ENCODE measurements at places on chromosomes 5 and 9.

GRCh38 chr9:107905308-107906020, 415.9 kb upstream of the KLF4 start:
- DNase-seq = no peak

DNA sequence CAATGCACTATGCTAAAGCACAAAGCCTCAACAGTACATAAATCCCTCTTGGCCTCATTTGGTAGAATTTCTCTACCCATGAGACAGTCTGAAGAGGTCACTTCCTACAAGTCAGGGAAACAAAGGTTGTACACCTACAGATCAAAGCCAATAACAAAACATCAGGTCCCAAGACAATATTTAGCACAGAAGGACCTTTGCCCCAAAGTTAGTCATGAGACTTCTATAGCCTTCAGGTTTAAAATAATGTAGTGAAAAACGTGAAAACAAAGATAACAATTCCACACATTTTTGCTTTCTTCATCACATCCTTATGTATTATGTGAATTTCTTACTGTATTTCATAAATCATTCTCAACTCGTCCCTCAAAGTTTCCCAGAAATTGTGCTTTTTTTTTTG, 15.8 kb downstream of the AFF4 start:
- DNase-seq = no peak

DNA sequence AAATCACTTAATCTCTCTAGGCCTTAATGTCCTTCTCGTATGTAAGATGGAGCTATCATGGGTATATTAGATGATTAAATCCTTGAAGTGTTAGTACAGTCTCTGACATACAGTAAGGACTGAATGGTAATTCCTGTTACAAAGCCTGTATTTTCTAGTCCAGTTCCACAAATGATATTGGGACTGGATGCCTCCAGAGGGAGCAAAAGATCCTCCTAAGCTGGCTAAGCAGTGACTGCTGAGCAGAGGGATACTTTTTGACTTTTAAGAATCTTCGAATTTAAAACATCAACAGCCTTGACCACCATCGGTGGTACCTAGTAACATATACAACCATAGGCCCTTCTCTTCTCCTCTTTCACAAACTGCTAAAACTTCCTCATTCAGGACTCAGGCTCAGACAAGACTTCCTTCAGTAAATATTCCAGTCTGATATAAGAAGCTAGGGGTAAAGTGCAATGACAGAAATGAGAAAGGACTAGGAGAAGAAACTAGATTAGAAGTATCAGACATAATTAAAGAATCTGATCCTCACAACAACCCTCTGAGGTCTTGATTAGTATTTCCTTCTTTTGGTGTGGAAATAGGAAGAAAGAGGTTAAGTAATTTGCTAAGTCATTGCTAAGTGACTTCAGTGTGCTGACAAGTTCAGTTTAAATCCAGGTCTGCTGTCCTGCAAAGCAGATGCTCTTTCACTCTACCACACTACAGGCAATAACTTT, 13.9 kb downstream of the PTAR1 start:
- DNase-seq = no peak

DNA sequence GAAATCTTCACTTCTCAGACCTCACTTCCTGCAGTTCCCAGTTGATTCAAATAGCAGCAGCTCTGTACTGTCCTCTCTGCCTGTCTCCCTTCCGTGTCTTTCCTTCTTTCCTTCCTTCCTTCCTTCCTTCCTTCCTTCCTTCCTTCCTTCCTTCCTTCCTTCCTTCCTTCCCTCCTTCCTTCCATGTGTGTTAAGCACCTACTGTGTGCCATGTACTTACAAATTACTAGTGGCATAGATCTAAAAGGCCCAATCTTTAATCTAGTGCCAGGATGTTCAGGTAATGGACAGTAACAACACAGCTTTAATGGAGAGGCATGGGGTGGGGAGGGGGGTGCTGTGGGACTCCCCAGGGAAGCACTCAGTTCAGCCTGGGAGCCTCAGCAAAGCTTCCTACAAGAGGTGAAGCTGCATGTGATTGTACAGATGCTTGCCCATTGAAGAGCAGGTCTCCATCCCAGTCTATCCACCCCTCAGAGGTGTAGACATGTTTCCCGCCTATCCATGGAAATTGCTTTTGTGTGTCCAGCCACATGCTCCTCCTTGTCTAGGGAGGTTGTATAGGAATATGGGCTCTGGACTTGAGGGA, 106.0 kb downstream of the RGS3 start:
- no peak for DNase-seq

- no peak for DNase-seq
Measured at GRCh38 chr9:18676525-18676924, 202.6 kb downstream of the ADAMTSL1 start.

- DNase-seq = no peak
Measured at GRCh38 chr9:98538626-98539031, 170.1 kb downstream of the GABBR2 start.

- DNase-seq = no peak
Measured at GRCh38 chr5:113112435-113112834, 135.8 kb downstream of the DCP2 start.

DNA sequence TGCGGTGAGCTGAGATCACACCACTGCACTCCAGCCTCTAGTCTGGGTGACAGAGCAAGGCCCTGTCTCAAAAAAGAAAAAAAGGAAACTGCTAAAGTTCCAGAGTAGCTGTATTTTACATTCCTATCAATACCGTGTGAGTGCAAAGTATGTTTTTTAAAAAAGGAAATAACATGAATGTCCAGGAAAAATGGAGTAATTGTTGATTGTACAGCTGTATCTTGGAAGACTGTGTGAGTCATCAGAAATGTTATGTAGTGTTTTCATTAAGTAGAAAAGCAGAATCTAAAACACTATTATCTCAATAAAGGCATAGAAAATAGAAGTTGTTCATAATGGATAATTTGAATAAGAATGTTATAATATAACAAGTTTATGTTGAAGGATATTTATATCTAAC, 53.9 kb downstream of the ZCCHC7 start:
- no peak for DNase-seq

- no peak for DNase-seq
Measured at GRCh38 chr5:172548981-172549687, 91.9 kb upstream of the NEURL1B start.

GRCh38 chr5:67350185-67350584, 153.6 kb upstream of the CD180 start:
- no peak for DNase-seq

DNA sequence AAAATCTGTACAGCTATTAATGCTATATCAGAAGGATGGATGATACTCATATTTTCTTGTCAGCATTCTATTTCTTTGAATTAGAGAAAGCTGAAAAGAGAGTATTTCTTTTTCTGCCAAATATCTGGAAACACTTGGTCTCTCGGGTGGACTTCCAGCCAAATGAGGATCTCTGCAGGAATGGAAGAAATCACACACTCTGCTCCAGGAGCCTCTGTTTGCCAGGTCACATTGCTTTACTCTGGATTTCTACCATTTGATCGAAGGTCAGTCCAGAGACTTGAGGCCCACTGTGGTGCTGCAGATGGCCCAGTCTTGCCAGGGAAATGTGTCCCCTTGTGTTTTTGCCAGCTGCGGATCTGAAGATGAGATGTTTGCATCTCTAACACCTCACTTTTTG, 154.1 kb downstream of the PCSK1 start:
- no peak for DNase-seq

DNA sequence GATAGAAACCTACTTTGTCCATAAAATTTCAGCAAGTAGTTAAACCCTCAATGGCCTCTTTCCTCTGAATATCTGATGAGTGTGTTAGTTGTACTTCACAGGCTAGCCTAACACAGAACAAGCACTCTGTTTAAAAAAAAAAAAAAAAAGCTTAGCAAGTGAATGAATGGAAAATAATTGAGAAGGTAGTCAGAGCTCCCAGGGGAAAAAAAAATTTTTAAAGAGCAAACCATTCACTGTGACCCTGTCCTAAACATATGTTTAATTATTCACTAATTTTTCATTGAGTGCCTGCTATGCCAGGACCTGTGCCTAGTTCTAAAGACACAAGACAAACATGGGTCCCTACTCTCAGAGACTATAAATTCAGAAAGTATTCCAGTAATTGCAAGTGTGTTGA, 69.3 kb downstream of the SH3RF2 start:
- no peak for DNase-seq

DNA sequence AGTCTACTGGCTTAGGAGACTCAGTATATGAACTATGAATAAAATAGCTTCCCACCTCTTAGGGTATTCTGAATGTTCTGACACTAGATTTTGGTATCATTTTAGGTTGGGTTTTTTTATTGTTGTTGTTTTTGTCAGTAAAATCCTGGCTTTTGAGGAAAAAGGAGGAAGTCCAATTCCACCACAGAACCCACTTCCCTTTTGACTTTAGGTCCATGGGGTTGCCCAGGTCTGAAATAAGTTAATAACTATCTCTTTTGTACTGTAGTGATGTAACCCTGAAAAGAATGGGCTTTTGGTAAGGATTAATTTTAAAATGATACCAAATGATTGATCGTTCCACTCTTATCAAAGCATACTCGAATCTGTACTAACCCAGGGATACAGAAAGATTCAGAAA, 29.1 kb upstream of the IL12B start:
- no peak for DNase-seq

DNA sequence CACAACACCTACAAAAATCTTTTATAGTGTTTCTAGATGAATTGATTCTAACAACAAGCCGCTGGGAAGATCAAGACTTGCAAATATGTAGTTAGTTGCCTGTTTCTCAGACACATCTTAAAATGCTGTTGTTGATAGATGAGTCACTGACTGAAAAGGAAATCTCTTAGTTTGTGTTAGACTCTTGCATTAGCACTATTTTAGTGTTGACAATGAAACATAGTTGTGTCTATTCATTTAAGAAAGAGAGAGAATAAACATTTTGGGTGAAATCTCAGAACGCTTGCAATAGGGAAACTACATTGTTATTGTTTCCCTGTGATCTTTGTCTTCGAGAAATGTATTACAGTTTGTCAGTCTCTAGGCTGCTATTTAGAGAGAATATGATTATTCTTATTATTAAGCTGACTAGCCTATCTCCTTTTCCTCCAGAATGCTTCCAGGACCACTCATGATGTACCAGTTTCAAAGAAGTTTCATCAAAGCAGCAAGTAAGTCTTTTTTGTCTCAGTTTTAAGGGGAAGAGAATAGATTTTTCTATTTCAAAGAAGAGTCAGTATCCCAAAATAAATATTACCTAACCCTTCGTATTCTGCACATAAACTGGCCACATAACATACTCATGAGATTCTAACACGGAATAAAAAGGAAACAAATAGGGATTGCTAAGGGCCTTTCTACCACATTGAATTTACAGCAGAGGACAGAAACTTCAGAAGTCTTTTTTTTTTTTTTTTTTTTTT, 285.6 kb downstream of the ARHGAP26 start:
- no peak for DNase-seq

DNA sequence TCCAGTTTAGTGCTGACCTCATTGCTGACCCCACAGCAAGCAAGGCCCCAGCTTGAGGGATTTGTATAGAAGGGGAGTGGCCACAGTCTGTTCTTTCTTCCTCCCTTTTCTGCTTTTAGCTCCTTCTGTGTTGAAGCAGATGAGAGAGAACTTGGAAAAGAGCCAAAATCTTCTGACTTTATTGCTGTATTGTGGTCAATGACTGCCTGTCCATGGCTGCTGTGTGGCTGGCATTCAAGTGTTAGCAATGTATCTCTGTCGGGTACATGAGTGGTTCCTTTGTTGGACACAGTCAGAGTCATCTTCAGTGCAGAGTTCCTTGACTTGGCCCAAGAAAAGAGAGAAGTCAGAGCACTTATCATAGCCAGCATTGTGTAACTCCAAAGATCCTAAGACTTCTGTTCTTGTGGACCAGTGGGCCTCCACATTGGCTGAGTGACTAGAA, 154.1 kb downstream of the LRRC70 start:
- DNase-seq = no peak

DNA sequence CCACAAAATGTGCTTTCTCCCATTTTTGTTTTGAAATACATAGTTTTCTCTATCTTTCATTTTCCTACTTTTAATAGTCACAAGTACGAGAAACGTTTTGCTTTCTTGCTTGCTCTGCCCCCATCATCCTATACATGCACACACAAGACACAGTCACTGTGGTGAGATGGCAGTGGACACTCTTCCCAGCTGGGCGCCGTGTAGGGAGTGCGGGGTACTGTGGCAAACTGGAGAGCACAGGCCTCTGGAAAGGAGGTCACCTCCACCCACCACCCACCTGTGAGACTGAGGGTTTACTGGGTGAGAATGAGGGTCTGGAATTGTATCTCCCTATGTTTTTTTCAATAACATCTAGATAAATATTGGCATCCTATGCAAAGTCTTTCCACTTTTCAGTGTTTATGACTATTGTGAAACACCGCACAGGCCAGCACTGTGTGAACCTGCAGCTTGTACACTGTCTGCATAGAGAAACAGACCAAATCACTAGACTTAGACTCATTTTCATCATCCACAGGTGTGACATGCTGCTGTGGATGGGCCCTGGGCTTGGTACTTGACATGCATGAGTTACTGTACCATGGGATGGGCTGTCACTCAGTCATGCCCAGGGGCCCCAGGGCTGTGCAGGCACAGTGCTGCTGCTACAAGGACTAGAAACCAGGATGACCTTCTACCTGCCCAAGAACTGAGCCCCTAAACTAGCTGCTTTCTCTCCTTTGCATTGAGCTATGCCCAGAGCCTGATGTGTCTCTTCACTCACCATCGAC, 118.1 kb upstream of the LMX1B start:
- no peak for DNase-seq

DNA sequence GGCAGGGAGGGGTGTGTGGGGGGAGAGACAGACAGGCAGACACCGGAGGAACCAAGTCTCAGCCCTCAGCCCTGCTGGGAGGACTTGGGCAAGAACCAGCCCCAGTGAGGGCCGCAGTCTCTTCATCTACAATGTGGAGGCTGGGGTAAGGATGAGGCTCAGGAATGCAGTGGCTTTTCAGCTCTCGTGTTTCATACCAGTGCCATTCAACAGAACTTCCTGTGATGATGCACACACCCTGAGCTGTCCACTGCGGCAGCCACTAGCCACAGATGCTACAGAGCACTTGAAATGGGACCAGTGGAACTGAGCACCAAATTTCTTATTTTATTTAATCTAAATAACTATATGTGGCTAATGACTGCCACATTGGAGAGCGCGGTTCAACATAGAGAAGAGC, 10.7 kb downstream of the CAMK2A start:
- no peak for DNase-seq

- no peak for DNase-seq
Measured at GRCh38 chr5:39220280-39221030, 1.1 kb upstream of the FYB1 start.

GRCh38 chr5:78576376-78576775, 72.2 kb downstream of the LHFPL2 start:
- no peak for DNase-seq

GRCh38 chr5:65262096-65262495, 219.6 kb downstream of the ADAMTS6 start:
- DNase-seq = no peak

DNA sequence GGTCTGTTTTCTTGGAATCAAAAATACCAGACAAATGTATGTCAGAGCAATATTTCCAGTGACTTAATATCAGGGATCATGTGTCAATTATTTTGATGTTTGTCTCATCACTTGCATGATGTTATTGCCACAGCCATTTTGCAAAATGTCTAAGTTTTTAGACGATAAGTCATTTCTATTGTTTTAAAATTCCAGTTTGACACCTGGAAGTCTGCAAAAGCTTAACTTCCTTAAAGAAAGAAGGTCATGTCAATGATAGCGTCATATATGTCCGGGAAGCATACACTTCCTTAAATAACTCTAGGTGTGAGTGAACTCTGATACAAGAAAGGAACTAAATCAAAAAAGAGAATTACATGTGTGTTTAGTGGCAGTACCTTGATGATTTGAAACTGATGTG, 259.5 kb downstream of the EDIL3 start:
- DNase-seq = no peak

All from GM13976 (cell line).